ENCODE measurements at places on chromosomes 4 and X. TPM values are rescaled to one million over a fixed set of nuclear protein-coding genes. Genes with fewer than 3 reads are reported as not detected.

- DNase-seq, result no peak
Measured at GRCh38 chr4:153764601-153765368, 5.0 kb upstream of the RNF175 start.

- DNase-seq, result peak; percentile 42
Measured at GRCh38 chrX:49106930-49107329, 16.6 kb downstream of the GPKOW start.

Gene GAGE2A
- not detected for total RNA-seq

DNA sequence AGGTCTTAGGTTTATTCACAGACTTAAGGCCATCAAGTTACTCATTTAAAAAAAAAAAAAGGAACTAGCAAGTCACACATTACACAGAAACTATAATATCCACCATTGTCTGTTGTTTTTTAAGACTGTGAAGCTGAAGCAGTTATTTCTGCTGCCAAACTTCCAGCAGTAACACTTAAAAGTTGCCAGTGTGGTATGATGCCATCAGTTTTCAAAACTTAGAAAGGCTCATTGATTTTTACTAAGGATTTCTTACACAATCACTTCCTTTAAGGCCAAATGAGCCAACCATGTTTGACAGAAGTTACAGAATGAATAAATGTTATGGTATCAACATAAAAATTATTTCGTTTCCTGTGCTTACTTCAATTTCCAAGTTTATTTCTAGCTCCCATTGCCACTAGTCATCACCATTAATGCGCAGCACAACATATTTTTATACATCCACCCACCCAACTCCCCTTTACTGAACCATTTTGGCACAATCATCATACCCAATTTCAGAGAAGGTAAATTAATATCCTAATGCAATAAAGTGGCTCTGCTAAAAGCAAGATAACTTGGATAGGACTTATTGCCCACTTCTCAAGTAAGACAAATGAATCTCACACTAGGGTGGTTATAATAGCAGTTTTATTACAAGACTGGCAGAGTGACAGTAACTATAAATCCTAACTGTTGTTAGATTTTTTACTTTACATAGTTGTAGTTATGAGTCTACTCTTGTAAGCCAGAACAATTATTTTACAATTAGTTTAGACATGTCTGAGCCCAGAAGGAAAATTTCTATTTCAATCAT is 13.1 kb downstream of the PDGFC start:
- DNase-seq, result no peak

DNA sequence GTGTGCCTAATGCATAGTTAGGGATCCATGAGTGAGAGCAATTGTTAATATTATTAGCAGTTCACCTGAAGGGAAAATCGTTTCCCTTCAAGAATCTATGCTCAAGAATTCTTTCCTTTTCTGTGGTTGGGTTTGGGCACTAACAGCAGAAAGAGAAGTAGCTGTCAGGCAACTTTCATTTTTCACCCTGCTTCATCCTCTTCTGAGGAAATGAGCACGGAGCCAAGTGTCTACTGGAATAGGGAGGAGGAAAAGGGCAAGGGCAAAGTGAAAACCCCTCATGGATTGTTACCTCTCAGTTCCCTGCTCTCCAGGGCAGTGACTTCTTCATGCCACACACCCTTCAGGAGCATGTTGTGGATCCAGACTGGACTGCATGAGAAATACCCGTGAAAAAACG is 2.6 kb upstream of the HPGDS start:
- DNase-seq, result no peak

- DNase-seq, result no peak
Measured at GRCh38 chr4:94508296-94508695, 56.6 kb downstream of the PDLIM5 start.

Gene RNF128
- 0.13 TPM for total RNA-seq

DNA sequence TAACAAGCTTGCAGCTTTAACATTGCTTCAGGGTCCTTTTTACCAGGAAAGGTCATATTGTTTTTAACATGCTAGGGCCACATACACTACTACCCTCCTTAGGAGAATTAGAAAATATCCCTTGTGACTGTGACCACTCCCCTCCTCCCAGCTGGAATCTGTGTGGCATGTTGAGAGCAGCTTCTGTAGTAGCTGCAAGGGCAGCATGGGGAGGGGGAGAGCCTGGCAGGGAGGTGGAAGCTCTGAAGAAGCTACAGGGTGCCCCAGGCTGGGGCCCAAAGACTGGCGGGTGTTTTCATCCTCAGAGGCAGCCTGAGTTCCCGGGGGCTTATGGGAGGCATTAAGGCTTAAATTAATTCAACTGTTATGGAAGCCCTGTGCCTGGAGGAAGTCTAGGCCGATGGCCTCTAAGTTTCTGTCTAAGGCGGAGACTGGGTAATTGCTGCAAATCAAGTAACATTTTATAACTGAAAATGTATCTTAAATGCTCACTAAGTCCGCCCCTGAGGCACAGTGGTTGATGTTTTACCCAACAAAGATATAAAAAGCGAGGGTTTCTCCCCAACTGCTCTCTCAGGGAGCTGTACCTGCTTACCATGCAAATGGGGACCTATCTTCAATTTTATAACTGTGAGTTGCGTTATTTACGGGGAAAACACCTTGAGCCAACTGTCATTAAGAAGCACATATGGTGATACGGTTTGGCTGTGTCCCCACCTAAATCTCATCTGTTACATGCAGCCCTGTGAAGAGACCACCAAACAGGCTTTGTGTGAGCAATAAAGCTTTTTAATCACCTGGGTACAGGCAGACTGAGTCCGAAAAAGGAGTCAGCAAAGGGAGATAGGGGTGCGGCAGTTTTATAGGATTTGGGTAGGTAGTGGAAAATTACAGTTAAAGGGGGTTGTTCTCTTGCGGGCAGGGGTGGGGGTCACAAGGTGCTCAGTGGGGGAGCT is 37.4 kb upstream of the STS start:
- DNase-seq, result no peak
